Stimulated activated CD8-positive, alpha-beta memory T cell treated with anti-CD3 and anti-CD28 coated beads, Interleukin-15, amount 100 ng/mL, for 24 hours (primary cell): ENCODE measurements at places on chromosomes 1 and 21.

GRCh38 chr1:182527680-182528079 is 61.4 kb downstream of the RNASEL start:
- no peak for DNase-seq

- no peak for DNase-seq
These were observed 78.6 kb downstream of the SLC25A24 start for GRCh38 chr1:108121358-108122143.

GRCh38 chr1:20964540-20965484 is 177.7 kb upstream of the HP1BP3 start:
- DNase-seq, result no peak

- no peak for DNase-seq
These were observed 27.4 kb upstream of the FOXD3 start for GRCh38 chr1:63294803-63295594.

DNA sequence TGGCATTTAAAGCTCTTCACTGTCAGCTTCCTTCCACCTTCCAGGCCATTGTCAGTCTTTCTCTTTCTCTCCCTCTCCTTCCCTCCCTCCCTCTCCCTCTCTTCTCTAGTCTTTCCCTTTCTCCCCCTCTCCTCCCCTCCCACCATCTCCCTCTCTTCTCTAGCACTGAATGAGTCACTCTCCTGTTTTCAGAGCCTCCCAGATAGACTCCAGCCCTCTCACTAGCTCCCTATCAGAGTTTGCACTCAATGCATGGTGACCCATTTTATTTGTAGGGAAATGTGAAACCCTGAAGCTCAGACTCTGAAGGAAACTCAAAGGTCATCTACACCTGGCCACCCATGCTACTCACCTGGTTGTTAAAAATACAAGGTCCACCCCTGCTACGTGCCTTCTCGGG is 4.4 kb upstream of the MATN1 start:
- DNase-seq, result no peak

- no peak for DNase-seq
These were observed 86.8 kb downstream of the WLS start for GRCh38 chr1:68145418-68146126.

DNA sequence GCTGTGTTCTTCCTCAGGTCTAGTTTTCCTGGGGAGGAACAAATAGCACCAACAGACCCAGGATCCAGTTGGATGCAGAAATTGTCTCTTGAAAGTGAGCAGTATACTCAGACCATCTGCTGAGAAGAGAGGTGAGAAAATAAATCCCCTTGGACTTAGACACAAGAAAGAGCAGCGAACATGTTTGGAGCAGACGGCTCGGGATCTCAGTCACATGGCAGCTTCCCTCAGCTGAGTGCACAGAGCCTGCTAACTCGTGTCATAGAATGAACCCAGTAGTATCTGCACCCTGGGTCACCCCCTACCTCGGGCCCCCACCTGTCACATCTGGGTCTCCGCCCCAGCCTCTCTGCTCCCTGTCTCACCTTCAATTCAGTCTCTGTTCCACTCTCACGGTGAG is 115.6 kb downstream of the CCDC185 start:
- no peak for DNase-seq

DNA sequence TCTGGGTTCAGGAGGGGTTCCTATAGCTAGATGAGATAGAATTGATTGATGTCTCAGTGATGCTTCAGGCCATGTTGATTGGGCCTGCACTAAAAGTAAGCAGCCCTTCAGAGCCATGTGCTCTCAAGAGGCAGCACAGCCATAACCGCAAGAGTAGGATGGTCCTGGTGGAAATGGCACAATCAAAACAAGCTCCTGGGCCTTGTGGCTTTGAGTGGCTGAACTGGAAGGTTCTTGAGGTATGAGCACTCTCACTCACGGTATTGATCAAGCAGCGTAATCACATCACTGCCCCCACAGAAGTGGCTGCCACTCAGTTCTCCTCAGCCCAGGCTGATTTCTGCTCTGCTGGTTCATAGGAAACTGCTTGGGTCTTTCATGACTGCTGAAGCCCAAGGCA is 76.0 kb downstream of the DDR2 start:
- DNase-seq, result no peak

- DNase-seq, result no peak
These were observed 465.3 kb downstream of the NEGR1 start for GRCh38 chr1:71817028-71817427.

DNA sequence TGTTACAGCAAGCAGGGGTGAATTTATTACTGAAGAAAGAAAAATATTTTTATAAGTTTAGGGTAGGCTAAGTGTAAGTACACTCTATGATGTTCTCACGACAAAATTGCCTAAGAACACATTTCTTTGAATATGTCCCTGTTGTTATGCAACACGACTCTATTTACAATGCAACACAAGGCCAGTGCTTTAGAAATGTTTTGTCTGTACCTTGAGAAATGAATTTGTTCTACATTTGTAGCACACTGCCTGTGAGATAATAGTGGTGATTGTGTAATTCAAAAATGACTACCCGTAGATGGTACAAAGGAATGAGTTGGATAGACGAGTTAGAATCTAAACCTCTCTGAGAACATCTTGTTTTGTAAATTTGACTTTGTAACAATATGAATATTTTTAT is 63.7 kb upstream of the IGSF5 start:
- DNase-seq, result no peak

GRCh38 chr1:151311011-151311410 is 16.2 kb downstream of the PI4KB start:
- DNase-seq, result no peak

DNA sequence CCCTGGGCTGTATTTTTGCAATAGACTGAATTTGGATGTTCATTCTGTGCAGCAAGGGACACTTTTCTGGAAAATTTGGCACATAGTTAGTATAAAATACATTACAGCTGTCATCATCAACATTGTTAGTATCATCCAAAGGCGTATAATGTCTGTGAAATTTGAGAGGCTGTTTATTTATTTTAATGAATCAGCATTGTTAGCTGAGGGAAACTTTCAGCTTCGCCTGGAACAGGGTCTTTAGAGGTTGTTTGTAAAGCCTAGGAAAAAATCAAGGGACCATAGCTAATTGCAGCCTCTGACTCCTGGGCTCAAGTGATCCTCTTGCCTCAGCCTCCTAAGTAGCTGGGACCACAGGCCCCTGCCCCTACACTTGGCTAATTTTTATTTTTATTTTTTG is 106.8 kb upstream of the USP24 start:
- DNase-seq, result no peak

DNA sequence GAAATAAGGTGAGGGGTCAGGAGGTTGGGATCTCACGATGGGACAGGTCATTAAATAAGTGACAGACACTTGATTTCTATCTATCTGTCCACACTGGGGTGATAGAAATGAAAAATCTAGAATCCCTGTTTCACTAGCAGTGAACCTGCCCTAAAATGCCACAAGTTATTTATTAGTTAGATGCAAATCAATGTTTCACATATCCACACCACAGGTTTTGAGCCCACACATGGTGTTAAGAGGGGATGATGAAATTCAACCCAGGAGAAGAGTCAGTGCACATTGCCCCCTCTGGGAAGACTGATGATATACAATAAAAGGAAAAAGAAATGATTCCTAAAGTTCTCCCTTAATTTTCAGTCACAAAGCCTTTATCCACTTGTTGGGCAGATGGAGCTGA is 10.1 kb upstream of the NTPCR start:
- DNase-seq, result no peak

- no peak for DNase-seq
These were observed 86.7 kb upstream of the USP24 start for GRCh38 chr1:55301912-55302311.

- no peak for DNase-seq
These were observed 25.0 kb downstream of the PLXNA2 start for GRCh38 chr1:208219098-208219658.

- no peak for DNase-seq
These were observed 163.3 kb downstream of the BRINP2 start for GRCh38 chr1:177333936-177334595.

DNA sequence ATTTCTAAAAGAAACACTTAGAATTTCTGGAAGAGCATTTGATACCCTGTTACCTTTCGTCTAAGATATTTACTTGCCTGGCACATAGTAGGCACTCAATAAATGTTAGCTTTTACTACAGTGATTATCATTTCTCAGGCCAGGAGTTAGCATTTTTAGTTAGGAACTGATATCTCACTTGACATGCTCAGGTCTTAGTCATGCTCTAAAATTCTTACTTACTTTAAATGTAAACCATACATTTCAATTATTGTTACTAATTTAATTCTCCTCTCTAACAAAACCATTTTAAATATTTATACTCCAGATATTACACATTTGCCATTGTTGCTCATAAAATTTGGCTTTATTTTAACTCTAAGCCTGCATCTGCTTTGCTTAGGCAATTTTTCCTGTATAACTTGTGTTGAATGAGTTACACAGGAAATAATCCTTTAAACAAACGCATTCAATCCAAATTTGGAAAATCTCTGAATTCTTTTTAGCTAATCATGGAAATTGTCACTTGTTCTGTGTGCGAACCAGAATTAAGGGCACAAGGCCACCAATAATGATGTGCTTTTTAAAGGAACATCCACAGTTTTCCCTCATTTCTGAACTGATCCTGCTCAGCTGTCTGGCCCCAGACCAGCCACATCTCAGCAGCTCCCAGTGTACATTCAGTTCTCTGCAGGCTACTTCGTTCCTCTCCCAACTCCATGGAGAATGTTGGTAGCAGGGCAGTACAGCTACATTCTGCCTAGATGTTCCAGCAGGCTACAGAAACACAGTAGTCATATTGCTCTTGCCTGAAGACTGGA is 15.6 kb downstream of the NIBAN1 start:
- DNase-seq, result no peak

DNA sequence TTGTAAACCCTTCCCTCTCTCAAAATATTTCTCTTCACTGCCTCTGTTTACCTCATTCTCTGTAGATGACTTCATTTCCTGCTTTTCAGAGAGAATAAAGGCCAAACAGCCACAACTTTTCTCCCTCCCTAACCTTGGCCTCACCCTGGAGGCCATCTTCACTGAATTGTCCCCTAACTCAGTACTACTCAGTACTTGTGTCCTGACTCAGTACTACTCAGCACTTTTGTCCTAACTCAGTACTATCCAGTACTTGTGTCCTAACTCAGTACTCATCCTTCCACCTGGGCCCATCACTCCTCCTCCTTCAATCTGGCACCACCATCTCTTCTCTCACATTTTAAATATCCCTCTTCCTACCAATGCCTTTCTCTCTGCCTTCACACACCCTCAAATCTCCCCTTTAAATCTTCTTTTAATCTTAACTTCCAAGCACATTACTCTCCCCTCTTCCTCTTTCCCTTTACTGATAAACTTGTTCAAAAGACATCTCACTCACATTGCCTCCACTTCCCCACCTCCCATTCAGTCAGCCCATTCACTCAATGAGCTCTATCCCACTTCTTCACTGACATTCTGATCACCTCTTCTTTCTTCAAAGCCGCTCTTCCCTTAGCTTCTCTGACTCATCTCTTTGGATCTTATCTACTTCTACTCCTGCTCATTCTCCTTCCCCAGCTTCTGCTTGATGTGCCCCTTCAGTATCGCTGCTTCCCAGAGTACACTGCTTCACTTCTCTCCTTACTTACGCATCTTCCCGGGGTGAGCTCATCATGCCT is 121.4 kb downstream of the RNF220 start:
- DNase-seq, result no peak
